Stimulated activated CD8-positive, alpha-beta memory T cell treated with anti-CD3 and anti-CD28 coated beads, Interleukin-7, amount 100 ng/mL, for 1 hour (primary cell): ENCODE measurements at places on chromosomes 2 and 18.

GRCh38 chr2:8583400-8584173 is 98.3 kb upstream of the ID2 start:
- DNase-seq: peak; percentile 61

GRCh38 chr2:239005586-239005985 is 157.7 kb downstream of the TWIST2 start:
- DNase-seq: no peak

DNA sequence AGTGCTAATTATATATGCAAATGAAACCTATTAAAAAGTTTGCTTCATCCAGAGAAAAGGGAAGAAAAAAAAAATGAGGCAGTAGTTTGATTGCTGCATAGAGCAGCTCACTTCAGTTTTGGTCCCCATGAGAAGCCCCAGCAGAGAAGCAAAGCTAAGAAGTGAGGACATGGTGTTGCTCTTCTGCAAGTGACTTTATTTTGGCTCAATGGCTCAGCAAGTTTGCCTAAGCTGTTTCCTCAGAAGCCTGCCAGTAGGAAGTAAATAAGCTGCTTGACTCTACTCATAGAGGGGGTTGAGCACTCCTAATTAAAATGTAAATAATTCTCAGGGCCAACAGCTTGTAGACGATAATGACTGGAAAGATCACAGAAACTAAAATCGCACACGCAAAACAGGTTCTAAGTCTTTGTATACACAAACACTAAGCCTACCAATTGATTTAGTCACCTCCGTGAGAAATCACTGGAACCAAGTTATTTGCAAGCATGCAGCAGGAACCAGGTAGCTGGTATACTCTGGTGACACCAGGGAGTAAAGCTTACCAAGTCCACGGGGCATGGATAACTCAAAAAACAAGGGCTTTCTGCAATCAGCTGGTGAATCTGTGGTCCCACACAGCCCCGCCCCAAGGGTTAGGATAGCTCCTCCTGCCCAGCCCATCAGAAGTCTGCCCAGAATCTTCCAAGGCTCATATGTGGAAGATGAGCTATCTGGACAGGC is 39.7 kb upstream of the NABP1 start:
- DNase-seq: no peak

GRCh38 chr2:204645018-204645773 is 99.9 kb downstream of the PARD3B start:
- DNase-seq: no peak

DNA sequence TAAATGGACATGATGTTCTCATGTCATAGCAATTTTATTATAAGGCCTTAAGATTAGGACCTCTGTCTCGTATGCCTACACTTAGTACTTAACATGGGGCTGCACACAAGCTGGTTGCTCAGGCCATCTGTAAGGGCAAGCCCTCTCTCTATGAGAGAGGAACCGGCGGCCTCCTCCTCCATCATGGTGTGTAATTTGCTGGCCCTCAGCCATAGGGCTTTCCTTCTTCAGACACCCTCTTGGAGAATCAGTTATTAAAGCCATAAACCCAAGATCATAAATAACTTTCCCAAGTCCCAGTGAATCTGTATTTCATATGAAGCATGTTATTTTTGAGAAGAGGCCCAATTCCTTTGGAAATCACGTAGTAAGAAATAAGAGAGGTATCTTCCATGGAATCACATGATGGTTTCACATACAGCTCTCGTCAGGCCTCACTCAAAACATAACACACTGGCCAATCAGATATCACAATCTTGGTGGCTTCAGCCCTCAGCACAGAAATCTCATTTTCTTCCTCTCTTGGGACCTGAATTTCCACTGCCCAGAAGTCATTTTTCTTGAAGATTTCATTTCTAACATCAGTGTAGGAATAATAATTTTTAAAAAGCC is 92.6 kb downstream of the RDH14 start:
- DNase-seq: no peak

GRCh38 chr2:47043891-47044239 is 111.2 kb downstream of the STPG4 start:
- DNase-seq: no peak

- DNase-seq: no peak
Observed at GRCh38 chr2:129709956-129710598, 269.4 kb upstream of the RAB6C start.

GRCh38 chr2:209556354-209556961 is 132.6 kb downstream of the MAP2 start:
- DNase-seq: no peak

- DNase-seq: no peak
Observed at GRCh38 chr2:1869987-1870386, 125.7 kb upstream of the PXDN start.

DNA sequence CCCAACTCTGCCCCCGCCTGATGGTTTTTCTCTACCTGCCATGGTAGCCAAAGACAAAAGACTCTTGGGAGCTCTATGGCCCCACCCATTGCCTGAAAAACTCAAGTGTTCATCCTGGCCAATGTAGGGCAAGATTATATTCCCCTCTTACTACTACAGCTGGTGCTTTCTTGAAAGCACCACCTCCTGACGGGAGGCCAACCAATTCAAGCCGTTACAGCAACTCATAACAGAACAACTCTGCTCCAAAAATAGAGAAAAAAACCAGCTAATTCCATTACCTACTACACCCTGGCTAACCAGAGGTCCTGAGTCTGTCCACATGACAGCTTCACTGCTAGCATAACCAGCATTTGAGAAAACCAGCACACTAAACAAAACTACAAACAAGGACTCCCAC is 127.5 kb upstream of the GAREM1 start:
- no peak for DNase-seq

DNA sequence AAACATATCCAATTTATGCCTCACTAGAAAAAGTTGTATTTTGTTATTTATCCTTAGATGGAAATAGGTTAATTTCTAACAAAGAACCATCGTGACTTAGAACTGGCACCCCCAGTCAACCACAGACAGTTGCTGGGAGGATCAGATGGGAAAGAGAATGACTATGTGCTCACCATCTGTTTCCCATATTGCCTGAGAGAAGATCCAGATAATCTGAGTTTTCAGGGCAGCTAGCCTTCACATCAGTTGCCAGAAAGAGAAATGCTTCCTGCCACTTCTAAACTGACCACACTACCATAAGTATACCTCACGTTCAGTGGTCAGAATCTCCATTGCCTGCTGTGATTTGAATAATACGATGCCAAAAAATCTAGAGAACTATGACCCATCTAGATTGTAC is 28.4 kb upstream of the NEB start:
- no peak for DNase-seq

GRCh38 chr18:297936-298335 is 30.1 kb upstream of the THOC1 start:
- no peak for DNase-seq

- no peak for DNase-seq
Observed at GRCh38 chr2:212914392-212914791, 237.0 kb downstream of the IKZF2 start.

- no peak for DNase-seq
Observed at GRCh38 chr2:15269043-15269442, 292.1 kb downstream of the NBAS start.

DNA sequence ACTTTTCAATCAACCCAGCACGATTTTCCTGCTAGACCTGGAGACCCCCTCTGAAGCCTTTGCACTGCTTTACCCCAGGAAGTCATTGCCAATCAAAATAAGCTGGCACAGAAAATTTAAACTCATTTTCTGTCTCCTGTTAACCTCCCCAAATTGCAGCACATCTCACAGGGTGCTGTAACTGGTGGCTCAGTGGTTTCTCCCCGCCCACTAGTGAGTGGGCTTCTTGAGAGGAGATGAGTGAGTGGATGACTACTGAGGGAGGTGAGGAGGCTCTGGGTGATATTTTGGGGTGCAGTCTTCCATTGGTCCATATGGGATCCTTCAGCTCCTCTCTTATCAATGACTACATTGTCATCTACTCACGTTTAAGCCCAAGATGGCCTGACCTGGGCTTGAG is 239.8 kb upstream of the HS6ST1 start:
- no peak for DNase-seq

GRCh38 chr2:98927027-98927426 is 9.0 kb downstream of the CRACDL start:
- no peak for DNase-seq

- no peak for DNase-seq
Observed at GRCh38 chr2:184119989-184120800, 478.1 kb upstream of the ZNF804A start.

- DNase-seq: no peak
Observed at GRCh38 chr18:10033016-10033399, 119.2 kb downstream of the VAPA start.

DNA sequence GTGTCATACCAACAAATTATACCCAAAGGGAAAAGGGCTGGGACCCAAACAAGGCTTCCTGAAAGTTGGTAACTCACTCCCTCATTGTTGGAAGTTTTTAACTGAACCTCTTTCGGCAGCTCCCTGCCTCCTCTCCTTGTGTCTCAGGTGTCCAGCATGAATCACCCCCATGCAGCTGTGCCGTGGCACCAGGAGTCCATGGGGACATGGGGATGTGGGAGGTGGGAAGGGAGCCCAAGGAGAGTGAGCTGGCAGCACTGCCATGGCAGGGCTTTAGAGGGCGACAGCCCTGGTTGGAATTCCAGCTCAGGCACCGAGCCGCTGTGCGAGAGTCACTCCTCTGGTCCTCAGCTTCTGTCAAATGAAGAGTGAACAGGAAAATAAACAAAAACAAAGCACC is 12.5 kb upstream of the GYPC start:
- no peak for DNase-seq

GRCh38 chr2:208674919-208675318 is 268.3 kb downstream of the PTH2R start:
- DNase-seq: no peak

- no peak for DNase-seq
Observed at GRCh38 chr18:7068871-7069590, 48.6 kb downstream of the LAMA1 start.

DNA sequence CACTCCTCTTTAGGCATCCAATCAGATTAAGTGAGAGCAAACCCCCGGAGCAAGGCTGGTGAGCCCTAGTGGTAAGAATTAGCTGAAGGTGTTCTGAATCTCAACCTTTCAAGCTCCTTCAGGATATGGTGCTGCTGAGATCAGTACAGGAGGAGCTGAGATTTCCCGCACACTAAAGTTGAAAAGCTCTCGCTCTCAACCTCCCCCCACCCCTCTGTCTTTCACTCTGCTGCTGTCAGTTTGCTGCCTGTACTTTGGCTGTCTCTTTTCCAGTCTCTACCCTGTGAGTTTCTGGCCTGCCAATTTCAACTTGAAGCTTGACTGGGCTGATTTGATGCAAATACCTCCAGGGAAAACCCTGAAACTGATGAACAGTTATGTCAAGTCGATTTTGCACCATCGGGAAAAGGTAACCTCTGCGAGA is 15.7 kb downstream of the ZEB2 start:
- DNase-seq: no peak

- DNase-seq: no peak
Observed at GRCh38 chr18:44370861-44371260, 309.8 kb upstream of the SETBP1 start.

DNA sequence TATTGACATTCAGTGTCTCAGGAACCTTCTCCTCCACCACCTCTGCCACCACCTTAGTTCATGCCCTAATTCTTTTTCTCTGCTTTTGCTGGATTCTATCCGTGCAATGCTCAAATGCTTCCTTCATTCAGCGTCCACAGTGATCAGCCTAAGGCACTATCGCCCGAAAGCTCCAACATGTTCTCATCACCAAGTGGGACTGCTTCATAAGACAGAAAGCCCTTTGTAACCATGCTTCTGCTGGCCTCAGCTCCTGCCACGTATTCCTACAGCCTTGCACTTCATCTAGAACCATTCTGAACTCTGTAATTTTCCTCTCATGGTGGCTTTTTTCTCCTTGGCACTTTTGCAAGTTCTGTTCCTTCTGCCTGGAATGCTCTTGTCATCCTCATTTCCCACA is 222.9 kb downstream of the HNMT start:
- no peak for DNase-seq

DNA sequence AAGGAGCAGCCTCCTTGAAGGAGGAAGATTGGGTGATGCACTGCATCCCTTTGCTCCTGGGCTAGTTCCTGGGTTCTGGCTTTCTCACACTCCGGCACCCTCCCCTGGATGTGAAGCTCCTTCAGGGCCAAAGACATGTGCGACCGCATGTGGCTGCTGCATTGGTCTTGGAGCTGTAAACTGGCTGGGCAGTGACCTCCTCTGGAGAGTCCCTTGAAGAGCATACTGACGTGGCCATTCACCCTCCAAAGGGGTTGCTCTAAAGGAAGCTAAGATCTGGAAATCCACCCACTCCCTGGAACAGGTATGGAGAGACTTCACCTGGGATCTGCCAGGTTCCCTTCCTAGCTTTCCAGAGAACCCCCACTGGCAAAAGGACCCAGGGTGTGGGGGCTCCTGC is 62.1 kb downstream of the TMEM17 start:
- DNase-seq: no peak

- no peak for DNase-seq
Observed at GRCh38 chr2:154664248-154664647, 34.2 kb upstream of the KCNJ3 start.

DNA sequence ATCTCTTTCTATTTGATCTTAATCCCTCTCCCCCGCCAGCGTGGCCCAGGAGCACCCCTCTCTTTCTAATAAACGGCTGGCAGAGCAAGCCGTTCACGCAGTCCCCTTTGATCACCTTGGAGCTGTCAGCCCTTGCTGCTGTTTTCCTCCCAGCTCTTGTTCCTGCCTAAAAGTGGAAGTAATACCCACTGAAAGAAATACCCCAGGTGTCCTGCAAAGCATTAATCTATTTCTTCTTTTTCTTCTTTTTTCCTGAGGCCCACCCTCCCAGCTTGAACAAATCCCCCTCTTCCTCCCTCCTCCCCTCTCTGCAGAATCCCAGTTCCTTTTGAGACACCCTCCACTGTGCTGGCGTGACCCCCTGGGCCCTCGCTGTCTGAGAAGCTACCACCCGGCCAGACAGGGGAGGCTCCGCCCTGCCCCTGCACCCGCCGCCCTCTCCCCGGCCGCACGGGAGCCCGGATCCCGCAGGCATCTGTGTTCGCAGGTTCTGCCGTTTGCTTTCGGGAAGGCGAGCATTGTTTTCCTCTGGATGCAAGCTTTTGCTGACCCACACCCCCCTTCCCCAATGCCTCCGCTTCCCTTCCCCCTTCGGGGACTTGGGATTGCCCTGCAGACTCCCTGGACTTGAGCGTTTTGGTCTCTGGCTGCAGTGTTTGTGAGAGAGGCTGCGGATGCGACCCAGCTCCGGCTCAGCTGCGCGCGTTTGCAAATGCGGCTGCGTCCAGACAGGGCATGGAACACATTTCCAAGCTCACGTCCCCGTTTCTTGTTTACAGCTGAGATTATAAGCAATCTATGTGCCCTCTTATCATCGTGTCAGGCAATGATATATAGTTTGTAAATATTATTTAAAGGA is 631.5 kb downstream of the NYAP2 start:
- no peak for DNase-seq

- DNase-seq: no peak
Observed at GRCh38 chr2:189580241-189580651, 340 bp downstream of the SLC40A1 start.
